ENCODE measurements at places on chromosomes 3 and 15. TPM values are rescaled to one million over a fixed set of nuclear protein-coding genes. Genes with fewer than 3 reads are reported as not detected.

DNA sequence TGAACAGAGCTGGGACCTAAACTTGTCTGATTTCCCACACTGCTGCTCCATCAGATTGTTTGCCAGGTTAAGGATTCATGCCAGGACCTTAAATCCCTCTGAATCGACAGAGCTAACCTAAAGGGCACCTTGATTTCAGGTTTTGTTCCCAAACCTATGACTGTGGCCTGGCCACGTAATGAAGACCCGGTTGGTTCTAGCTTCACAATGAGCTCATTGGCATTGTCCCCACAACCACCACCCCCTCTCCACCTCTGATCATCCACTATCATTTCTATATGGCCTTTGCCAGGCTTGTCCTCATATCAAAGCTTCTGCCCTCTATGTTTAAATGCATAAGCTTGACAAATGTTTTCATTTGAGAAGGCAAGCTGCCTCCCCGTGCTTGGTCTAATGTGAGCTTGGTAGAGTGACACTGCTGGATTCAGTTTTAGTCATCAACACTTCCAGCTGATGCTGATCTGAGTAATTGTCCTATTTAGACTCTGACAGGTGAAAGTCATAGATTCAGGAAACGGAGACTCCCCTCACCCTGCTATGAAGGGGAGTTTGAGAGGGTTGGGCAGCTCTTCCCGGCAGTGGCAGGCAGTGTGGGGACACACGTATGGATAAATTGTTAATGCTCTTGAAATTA is 407.1 kb upstream of the CFAP20DC start:
- DNase-seq = no peak

- DNase-seq = no peak
Measured at GRCh38 chr3:57889807-57890206, 118.4 kb upstream of the FLNB start.

- DNase-seq = no peak
Measured at GRCh38 chr3:133896002-133896761, 500 bp upstream of the RAB6B start.

DNA sequence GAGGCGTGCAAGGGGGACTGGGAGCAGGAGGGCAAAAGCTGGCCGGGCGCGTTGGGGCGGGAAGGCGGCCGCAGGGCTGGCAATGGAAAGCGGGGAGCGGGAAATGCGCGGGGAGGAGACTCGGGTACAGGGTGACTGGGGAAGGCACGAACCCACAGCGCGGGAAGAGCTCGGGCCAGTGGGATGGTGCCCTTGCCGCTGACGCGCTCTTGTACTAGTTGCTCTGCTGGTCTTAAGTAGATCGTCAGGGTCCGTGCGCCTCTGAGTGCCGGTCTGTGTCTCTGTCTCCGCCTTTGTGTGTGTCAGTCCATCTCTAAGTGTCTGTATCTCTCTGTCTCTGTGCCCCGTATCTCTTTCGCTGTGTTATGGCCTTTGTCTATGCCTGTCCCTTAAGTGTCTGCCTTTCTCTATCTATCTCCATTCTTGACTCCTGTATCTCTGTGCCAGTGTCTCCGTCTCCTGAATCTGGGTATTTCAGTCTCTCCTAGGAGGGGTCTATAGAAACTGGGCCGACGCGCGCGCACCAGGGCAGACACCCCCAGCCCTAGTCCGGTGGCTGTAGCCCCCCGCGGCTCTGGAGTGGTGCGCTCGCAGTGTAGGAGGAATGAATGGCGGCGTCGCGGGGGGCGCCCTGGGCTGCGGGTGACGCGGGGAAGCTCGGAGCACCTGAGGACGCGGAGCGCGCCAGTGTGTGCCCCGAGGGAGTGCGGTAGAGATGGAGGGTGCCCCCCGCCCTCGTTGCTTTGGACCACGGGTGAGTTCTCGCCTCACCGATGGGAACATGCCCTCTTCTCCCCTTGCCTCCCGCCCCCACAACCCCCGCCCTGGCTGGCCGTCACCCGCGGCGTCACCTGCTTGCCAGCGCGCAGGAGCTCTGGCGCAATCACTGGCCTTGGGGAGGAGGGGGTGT is 756 bp upstream of the CAMK2N2 start:
- DNase-seq = no peak

- DNase-seq = peak; percentile 83
Measured at GRCh38 chr3:132029182-132029902, 5.5 kb downstream of the CPNE4 start.

DNA sequence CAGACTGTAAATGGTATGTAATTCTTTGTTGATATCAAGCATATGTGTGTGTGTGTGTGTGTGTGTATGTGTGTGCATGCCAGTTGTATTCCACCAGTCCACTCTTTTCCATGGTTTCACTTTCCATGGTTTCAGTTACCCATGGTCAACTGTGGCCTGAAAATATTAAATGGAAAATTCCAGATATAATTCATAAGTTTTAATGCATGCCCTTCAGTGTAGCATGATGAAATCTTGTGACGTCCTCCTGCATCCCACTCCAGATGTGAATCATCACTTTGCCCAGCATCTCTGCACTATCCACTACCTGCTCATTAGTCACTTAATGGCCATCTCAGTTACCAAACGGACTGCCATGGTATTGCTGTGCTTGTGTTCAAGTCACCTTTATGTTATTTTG is 215.9 kb downstream of the GBE1 start:
- DNase-seq = no peak

GRCh38 chr15:69579950-69580618 is 127.5 kb downstream of the RPLP1 start:
- no peak for DNase-seq

DNA sequence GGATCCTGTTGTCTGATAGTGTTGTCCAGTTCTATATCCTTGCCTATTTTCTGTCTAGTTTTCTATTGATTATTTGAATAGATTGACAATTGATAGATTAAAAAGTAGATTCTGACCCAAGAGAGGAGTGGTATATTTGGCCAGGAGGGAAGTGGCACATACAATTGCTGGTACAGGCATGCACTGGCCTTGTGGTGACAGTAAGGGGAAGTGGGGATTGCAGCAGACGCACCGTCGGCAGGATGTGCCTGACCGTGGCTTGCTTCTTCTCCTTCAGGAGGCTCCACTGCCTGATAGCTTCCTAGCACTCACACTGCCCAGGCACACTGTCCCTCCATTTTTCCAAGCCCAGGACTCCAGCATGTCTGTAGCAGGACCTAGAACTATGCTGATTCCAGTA is 10.5 kb downstream of the GABRG3 start:
- DNase-seq = no peak

DNA sequence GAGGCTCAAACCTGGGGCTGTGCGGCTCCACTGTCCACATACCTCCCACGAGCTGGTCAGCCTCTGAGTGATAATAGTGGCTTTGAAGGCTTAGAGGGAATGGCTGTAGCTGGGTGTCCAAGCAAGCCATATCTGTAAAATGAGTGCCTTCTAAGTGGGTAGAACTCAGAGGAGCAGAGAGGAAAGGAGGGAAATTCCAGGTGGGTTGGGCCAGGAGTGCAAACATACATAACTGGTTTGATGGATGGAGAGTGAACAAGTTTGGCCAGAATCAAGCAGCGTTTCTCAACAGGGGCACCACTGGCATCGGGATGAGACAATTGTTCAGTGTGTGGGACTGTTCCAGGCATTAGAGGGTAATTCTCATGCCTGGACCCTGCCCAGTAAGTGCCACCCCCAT is 91.1 kb downstream of the ASB7 start:
- no peak for DNase-seq

DNA sequence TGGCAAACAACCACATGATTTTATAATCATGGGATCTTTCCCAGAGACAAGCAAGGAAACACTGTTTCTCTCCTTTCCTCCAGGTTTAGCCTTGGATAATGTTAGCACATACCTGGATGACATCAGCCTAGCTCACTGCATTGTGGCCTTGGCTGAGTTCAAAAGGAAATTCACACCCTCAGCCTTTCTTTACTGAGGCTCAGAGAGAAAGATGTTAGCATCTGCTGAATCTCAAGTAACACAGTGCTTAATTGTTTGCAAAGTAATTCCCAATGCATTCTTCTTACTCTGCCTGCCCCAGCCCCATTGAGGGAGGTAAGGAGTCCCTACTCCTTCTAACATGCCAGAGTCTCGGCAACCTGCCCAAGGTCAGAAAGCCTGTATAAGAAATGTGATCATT is 432.2 kb upstream of the LMCD1 start:
- DNase-seq = no peak

- no peak for DNase-seq
Measured at GRCh38 chr15:74866090-74866489, 7.1 kb downstream of the SCAMP2 start.

GRCh38 chr3:180073561-180073960 is 36.8 kb upstream of the PEX5L start:
- DNase-seq = no peak

DNA sequence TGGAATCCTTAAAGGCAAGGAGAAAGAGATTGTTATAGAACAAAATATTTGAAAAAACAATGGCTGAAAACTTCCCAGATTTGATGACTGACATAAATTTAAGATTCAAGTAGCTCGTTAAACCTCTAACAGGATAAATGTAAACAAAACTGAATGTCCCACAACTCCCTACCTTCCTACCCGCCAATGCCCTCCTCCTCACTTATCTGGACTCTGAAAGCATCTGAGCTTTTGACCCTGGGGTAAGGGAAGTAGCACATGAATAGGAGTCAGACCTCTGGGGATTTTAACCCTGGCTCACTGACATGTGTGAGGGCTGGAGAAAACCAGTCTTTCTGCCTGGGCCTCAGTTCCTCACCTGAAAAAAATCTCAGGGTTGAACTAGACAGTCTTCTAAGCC is 26.9 kb downstream of the CYP19A1 start:
- no peak for DNase-seq

DNA sequence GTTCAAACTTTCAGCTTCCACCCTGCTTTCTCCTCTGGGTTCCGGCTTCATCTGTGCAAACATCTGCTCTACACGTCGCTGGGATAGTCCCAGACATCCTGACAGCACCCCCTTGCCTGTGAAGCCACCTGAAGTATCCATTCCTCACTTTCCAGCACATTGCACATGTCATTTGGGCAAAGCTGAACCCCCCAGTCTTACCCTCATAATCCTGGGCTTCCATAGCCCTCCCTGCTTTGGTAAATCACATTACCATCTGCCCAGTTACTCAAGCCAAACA is 42.5 kb downstream of the STARD5 start:
- DNase-seq = no peak

GRCh38 chr3:133834621-133835417 is 29.2 kb downstream of the SRPRB start:
- DNase-seq = no peak

- DNase-seq = no peak
Measured at GRCh38 chr3:190545191-190545590, 31.3 kb downstream of the IL1RAP start.

DNA sequence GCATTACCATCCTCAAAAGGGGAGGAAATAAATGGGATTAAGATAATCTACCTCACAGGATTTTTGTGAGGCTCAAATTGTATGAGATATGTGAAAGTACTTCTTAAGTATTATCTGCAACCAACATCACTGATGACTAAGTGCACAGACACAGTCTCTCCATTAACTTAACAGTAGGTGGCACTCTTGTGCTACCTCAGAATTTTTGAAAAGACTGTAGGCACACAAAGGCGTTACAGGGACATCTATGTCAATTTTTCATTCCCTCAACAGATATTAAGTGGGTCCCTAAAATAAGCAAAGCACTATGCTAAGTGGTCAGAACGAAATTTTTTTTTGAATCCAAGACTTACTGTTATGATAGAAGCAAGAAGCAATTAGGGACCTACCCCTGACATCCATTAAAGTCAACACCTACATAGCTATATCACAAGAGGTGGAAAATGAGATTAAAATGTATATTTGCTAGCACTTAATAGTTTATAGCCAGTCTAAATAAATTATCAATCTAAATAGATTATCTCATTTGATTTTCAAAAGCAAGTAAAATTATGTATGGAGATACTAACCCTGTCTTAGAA is 52.9 kb downstream of the RYK start:
- no peak for DNase-seq

GRCh38 chr15:58552505-58553364 is 120.9 kb downstream of the LIPC start:
- DNase-seq = peak; percentile 55

DNA sequence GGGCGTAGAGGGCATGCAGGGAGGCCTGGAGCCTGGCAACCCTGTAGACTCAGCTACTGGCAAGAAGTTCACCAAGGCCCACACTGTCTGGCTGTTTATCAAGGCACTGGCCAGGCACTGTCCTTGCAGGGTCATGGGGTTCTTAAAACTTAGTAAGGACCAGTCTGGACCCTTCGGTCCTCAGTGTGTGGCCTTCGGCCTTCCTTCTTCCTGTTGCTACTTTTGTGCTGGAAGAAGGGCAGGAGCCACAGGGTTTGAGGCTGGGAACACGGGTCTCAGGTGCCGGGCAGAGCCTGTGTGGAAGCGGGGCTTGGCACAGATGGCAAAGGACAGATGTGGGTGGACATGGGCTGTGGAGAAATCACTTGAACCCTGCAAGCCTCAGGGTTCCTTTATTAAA is 76.6 kb downstream of the SNRK start:
- DNase-seq = no peak

DNA sequence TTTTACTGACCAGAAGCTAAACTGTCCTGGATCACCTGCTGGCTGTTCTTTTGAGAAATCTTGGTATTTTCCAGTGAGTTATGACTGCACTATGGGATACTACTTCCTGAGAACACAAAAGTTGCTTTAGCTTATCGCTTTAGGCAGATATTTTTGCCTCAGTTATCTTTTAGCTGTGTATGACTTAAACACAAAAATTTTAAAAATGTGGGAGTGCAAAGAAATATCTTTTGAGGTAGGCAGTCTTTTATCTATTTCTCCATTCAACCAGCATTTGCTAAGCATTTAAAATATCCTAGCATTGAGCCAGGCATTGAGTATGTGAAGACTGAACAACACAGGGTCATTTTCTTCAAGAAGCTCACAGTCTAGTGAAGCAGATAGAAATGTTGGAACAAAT is 981.9 kb downstream of the FHIT start:
- no peak for DNase-seq

DNA sequence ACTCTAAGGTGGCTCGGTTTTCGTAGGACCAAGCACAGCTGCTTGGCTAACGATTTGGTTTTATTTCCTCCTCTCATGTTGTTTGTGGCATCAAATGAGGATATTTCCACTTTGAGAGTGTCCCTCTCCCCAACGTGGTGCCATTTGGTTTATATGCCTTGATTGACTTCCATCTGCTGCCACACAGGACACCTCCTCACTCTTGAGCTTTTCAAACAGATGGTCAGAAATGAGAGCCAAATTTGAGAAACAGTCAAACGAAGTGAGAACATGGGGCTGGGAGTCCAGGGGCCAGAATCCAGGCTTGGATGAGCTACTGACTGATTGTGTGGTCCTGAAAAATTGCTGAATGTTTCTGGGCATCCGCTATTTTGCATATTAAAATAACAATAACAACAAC is 43.5 kb downstream of the CEMIP start:
- no peak for DNase-seq

GRCh38 chr3:65638301-65638700 is 400.4 kb downstream of the MAGI1 start:
- DNase-seq = no peak

GRCh38 chr3:14802381-14802731 is 16.4 kb upstream of the FGD5 start:
- no peak for DNase-seq

GRCh38 chr3:14127516-14128161 is 2.8 kb downstream of the TMEM43 start:
- no peak for DNase-seq

PRTG gene
- total RNA-seq = 1.4 TPM

FEZF2 gene
- total RNA-seq = not detected

TGM5 gene
- total RNA-seq = not detected

TP63 gene
- 0.71 TPM for total RNA-seq

NAA80 gene
- 9.0 TPM for total RNA-seq

PATL2 gene
- total RNA-seq = 4.7 TPM

IQCH gene
- total RNA-seq = 1.5 TPM

A4GNT gene
- total RNA-seq = not detected

PRR20G gene
- not detected for total RNA-seq

CX3CR1 gene
- total RNA-seq = 0.94 TPM

Measured in right cardiac atrium (tissue), 5 donors.